Keratinocyte (primary cell): ENCODE measurements at places on chromosomes 3 and 15.

- H3K27me3 ChIP-seq: no peaks in the 10 kb centered on the region
- DNase-seq: no peak
- no peak overlapping the region for H3K4me3 ChIP-seq
- no peak overlapping the region for H3K27ac ChIP-seq
- no peaks in the 10 kb centered on the region for H3K36me3 ChIP-seq
Measured at GRCh38 chr3:112745567-112746248, 101.0 kb downstream of the CD200R1L start.

DNA sequence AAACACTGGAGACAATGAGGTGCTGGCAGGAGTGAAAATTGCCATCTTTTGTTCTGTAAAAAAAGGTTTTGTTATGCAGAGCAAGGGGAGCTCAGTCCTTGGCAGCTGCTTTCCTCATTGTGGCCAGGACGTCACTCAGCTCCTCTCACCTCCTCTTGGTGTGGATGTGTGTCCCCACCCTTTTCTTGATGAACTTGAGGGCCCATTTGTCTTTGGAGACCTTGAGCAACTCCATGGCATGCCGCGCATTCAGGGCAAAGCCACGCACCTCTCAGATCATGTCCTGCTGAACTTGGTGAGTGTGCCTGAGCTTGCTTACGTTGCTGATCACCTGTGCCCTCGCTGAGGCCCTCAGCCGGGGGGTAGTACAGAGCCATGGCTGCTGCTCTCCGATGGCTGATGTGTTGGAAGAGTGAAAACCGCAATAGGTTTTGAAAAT lies 24.5 kb upstream of the BDH1 start:
- no peaks in the 10 kb centered on the region for H3K36me3 ChIP-seq
- H3K4me1 ChIP-seq: peaks cover 7% of the 10 kb centered on the region
- no peaks in the 10 kb centered on the region for H3K27me3 ChIP-seq
- H3K4me3 ChIP-seq: no peak overlapping the region
- DNase-seq: no peak
- no peak overlapping the region for H3K27ac ChIP-seq

GRCh38 chr3:180594631-180595558 lies 7.1 kb upstream of the TTC14 start:
- H3K27ac ChIP-seq: no peak overlapping the region
- no peaks in the 10 kb centered on the region for H3K4me1 ChIP-seq
- DNase-seq: no peak
- H3K4me3 ChIP-seq: no peak overlapping the region
- no peaks in the 10 kb centered on the region for H3K27me3 ChIP-seq

- DNase-seq: no peak
- H3K4me1 ChIP-seq: no peaks in the 10 kb centered on the region
Measured at GRCh38 chr3:8273479-8273878, 228.1 kb upstream of the LMCD1 start.

DNA sequence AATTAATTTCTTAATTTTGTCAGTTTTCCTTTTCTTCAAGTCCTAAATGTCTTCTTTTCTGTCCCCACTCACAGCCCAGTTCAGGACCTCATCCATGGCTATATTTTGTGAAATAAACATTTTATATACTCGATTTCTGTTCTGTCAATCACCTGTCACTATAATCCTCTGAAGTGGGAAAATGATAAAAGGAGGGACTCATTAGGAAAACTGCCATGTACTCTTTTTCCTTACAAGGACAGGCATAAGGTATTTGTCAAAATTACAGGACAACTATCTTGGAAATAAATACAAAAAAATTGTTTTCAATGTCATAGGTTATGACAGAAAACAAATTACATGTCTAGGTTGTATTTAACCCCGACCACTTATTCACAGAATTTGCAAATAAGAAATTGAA lies 240.1 kb upstream of the CBLB start:
- H3K4me3 ChIP-seq: no peak overlapping the region
- no peak overlapping the region for H3K27ac ChIP-seq
- no peaks in the 10 kb centered on the region for H3K36me3 ChIP-seq
- H3K4me1 ChIP-seq: no peaks in the 10 kb centered on the region
- DNase-seq: no peak
- H3K27me3 ChIP-seq: no peaks in the 10 kb centered on the region

DNA sequence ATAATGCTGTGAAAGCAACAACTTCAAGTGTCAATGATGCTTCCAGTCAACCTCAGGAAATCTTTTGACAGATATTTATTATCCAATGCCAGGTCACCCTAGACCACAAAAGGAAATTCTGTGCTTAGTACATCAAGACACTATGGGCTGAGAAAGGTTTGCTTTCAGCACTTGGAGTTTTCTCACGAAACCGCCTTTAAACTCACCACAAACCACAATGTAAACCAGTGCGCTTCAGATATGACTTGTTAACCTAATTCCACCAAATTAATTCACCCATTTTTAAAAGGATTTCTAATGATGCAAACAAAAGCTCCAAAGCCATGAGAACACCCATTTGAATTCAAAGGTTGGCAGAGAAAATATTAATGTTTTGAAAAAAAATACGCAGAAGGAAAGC lies 292.9 kb upstream of the NR2F2 start:
- DNase-seq: no peak
- H3K4me3 ChIP-seq: no peak overlapping the region
- H3K4me1 ChIP-seq: no peaks in the 10 kb centered on the region

DNA sequence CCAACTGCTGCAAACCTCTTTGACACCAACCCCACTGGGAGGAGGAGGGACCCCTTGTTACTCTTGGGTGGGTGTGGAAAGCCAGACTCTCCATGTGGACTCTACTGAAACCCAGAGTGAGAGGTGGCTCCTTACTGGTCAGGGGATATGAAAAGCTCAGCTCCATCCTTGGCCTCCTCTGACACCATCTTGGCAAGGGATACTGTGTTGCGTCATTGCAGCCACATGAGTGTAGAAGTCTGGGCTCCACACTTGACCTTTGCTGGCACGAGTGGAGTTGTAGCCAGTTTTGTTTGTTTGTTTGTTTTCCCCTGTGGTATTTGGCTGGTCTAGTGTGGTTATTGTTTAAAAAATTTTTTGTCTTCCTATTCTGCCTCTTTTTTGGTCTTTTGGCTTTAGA lies 289.1 kb downstream of the GAP43 start:
- H3K4me3 ChIP-seq: no peak overlapping the region
- no peak overlapping the region for H3K27ac ChIP-seq
- no peaks in the 10 kb centered on the region for H3K4me1 ChIP-seq
- H3K27me3 ChIP-seq: no peaks in the 10 kb centered on the region
- DNase-seq: no peak
- no peaks in the 10 kb centered on the region for H3K36me3 ChIP-seq

DNA sequence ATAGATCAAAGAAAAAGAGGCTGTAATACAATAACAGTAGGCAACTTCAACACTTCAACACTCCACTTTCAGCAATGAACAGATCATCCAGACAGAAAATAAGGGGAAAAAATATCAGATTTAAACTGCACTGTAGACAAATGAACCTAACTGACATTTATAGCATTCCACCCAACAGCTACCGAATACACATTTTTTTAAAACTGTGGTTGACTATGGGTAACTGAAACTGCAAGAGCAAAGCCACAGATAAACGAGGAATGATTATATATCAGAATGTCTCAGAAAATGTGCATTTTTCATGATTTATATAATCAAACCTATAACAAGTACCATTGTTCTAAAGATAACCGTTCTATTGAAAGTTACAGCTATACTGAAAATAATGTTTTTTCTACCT lies 514.9 kb upstream of the DPPA4 start:
- no peak for DNase-seq
- no peak overlapping the region for H3K27ac ChIP-seq
- H3K27me3 ChIP-seq: no peaks in the 10 kb centered on the region
- H3K4me1 ChIP-seq: no peaks in the 10 kb centered on the region
- H3K36me3 ChIP-seq: no peaks in the 10 kb centered on the region

- H3K36me3 ChIP-seq: no peaks in the 10 kb centered on the region
- H3K4me3 ChIP-seq: no peak overlapping the region
- H3K27me3 ChIP-seq: no peaks in the 10 kb centered on the region
- H3K27ac ChIP-seq: no peak overlapping the region
- DNase-seq: no peak
Measured at GRCh38 chr15:93245661-93246042, 156.6 kb upstream of the RGMA start.

GRCh38 chr15:65375871-65376607 lies 1.8 kb downstream of the IGDCC3 start:
- no peak for DNase-seq
- peaks cover 79% of the 10 kb centered on the region for H3K27me3 ChIP-seq
- peaks cover 2% of the 10 kb centered on the region for H3K4me1 ChIP-seq
- H3K4me3 ChIP-seq: no peak overlapping the region
- no peak overlapping the region for H3K27ac ChIP-seq

- no peaks in the 10 kb centered on the region for H3K36me3 ChIP-seq
- H3K4me3 ChIP-seq: no peak overlapping the region
- H3K4me1 ChIP-seq: no peaks in the 10 kb centered on the region
- DNase-seq: no peak
- no peak overlapping the region for H3K27ac ChIP-seq
- no peaks in the 10 kb centered on the region for H3K27me3 ChIP-seq
Measured at GRCh38 chr3:88312256-88312655, 162.5 kb downstream of the C3orf38 start.

DNA sequence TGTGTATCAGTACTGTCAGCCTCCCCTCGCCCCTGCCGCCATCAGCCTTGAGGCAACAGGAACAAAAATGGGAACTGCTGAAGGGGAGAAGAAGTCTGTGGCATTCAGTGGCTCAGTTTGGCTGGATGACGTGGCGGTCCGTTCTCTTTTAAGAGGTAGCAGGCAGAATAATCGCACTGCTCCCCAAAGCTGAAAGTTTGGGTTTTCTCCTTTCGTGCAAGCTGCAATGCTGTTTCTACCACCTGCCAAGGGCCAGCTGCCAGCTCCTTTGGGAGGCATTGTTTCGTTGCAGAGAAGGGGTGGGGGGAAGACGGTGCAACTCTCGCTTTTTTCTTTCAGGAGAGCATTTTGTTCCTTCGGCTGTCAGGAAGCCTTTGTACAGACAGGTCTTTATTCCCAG lies 369.6 kb upstream of the RORA start:
- no peaks in the 10 kb centered on the region for H3K36me3 ChIP-seq
- no peak overlapping the region for H3K4me3 ChIP-seq
- no peaks in the 10 kb centered on the region for H3K4me1 ChIP-seq
- no peak overlapping the region for H3K27ac ChIP-seq
- no peaks in the 10 kb centered on the region for H3K27me3 ChIP-seq

- DNase-seq: no peak
- H3K27me3 ChIP-seq: no peaks in the 10 kb centered on the region
- no peak overlapping the region for H3K4me3 ChIP-seq
- no peak overlapping the region for H3K27ac ChIP-seq
- peaks cover 5% of the 10 kb centered on the region for H3K4me1 ChIP-seq
Measured at GRCh38 chr3:24351779-24352469, 142.7 kb downstream of the THRB start.

DNA sequence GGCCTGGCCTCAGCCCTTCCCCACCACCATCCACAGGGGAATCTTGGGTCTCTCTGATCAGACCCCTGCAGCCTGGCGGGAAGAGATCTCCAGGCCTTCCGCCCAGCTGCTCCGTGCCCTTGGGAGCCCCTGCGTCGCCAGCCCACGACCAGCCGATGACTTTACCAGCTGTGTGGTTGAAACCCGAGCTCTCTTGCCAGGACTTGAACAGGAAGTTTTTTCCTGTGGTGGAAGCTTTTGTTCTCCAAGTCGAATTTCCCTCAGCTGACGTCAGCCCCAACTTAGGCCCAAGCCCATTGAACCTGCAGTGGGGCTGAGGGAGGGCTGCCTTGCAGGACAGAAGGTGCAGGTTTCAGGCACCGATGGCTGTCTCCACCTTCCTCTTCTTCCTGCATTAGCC lies 51.7 kb upstream of the SMAD3 start:
- H3K27ac ChIP-seq: peak overlapping the region; percentile 2
- no peaks in the 10 kb centered on the region for H3K36me3 ChIP-seq
- no peak overlapping the region for H3K4me3 ChIP-seq
- H3K4me1 ChIP-seq: peaks cover 7% of the 10 kb centered on the region
- no peak for DNase-seq
- no peaks in the 10 kb centered on the region for H3K27me3 ChIP-seq

- peaks cover 21% of the 10 kb centered on the region for H3K4me1 ChIP-seq
- no peak overlapping the region for H3K4me3 ChIP-seq
- H3K36me3 ChIP-seq: no peaks in the 10 kb centered on the region
- no peak for DNase-seq
- H3K27ac ChIP-seq: no peak overlapping the region
- no peaks in the 10 kb centered on the region for H3K27me3 ChIP-seq
Measured at GRCh38 chr3:31550452-31551251, 17.9 kb downstream of the STT3B start.

DNA sequence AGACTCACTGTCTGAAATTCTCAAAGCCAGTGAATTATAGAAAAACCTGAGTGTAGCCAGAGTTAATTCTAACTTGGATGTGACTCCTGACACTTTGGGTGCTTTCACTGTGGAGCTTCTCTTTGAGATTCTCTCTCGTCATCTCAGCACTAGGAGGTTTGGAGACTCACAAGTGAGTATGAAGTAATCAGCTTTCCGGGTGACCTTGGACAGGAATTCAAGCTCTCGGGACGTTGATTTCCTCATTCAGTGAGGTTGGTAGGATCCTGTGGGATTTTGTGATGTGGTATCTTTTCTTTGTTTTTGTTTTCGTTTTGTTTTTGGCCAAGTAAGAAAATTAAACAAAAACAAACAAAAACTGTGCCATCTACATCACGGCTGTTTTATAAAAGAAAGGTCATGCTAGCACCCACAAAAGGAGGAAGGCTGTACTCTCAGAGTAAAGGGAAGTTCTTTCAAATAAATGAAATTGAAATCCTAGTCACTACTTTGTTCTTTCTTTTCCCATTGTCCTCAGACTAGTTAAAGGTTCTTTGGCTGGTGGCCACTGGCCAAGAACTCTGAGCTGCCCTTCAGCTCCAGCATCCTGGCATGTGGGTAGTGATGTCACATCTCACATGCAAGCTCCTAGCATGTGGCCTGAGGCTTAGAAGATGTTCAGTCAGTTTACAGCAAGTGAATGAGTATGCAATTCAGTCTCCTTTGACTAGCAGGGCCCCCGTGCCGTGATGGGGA lies 263.3 kb upstream of the TPM1 start:
- peaks cover 7% of the 10 kb centered on the region for H3K4me1 ChIP-seq
- H3K36me3 ChIP-seq: no peaks in the 10 kb centered on the region
- H3K27ac ChIP-seq: no peak overlapping the region

- H3K36me3 ChIP-seq: no peaks in the 10 kb centered on the region
- DNase-seq: no peak
- H3K4me3 ChIP-seq: no peak overlapping the region
- no peaks in the 10 kb centered on the region for H3K27me3 ChIP-seq
Measured at GRCh38 chr3:66052721-66053549, 14.2 kb upstream of the MAGI1 start.

- no peak overlapping the region for H3K27ac ChIP-seq
- no peak overlapping the region for H3K4me3 ChIP-seq
- no peak for DNase-seq
- no peaks in the 10 kb centered on the region for H3K36me3 ChIP-seq
- H3K27me3 ChIP-seq: no peaks in the 10 kb centered on the region
- H3K4me1 ChIP-seq: no peaks in the 10 kb centered on the region
Measured at GRCh38 chr3:36548712-36549111, 168.4 kb downstream of the STAC start.

GRCh38 chr15:96524676-96525417 lies 194.3 kb downstream of the NR2F2 start:
- H3K27me3 ChIP-seq: no peaks in the 10 kb centered on the region
- no peaks in the 10 kb centered on the region for H3K4me1 ChIP-seq
- no peaks in the 10 kb centered on the region for H3K36me3 ChIP-seq
- no peak for DNase-seq
- H3K4me3 ChIP-seq: no peak overlapping the region
